Activated T-helper 1 cell treated with anti-CD3 and anti-CD28 coated beads, Interleukin-12 subunit alpha, Interleukin-12 subunit beta, Interleukin-2, Interleukin-4 antibody, amounts not matched to agents 30 ng/mL and 10 ng/mL and 1 ng/mL, durations not matched to agents 14 hours and 24 hours and 36 hours (primary cell): ENCODE measurements at places on chromosomes 3 and 15.
A peak's percentile ranks its signal among the peaks of the same experiment; 100 is the strongest.

GRCh38 chr3:196193133-196193735 is 18.0 kb downstream of the ZDHHC19 start:
- peaks cover 2% of the 10 kb centered on the region for H3K27me3 ChIP-seq
- no peak overlapping the region for H3K4me3 ChIP-seq
- no peak for DNase-seq
- H3K27ac ChIP-seq = peak overlapping the region; percentile 98
- H3K36me3 ChIP-seq = peaks cover 1% of the 10 kb centered on the region

- no peak for DNase-seq
- H3K36me3 ChIP-seq = no peaks in the 10 kb centered on the region
- no peaks in the 10 kb centered on the region for H3K4me1 ChIP-seq
- H3K4me3 ChIP-seq = no peak overlapping the region
- H3K27me3 ChIP-seq = no peaks in the 10 kb centered on the region
- H3K27ac ChIP-seq = no peak overlapping the region
Measured at GRCh38 chr3:25262322-25262721, 165.7 kb upstream of the RARB start.

- no peaks in the 10 kb centered on the region for H3K4me1 ChIP-seq
- no peaks in the 10 kb centered on the region for H3K36me3 ChIP-seq
- H3K4me3 ChIP-seq = no peak overlapping the region
- no peaks in the 10 kb centered on the region for H3K27me3 ChIP-seq
- no peak overlapping the region for H3K27ac ChIP-seq
Measured at GRCh38 chr3:148532326-148532725, 165.4 kb upstream of the AGTR1 start.

DNA sequence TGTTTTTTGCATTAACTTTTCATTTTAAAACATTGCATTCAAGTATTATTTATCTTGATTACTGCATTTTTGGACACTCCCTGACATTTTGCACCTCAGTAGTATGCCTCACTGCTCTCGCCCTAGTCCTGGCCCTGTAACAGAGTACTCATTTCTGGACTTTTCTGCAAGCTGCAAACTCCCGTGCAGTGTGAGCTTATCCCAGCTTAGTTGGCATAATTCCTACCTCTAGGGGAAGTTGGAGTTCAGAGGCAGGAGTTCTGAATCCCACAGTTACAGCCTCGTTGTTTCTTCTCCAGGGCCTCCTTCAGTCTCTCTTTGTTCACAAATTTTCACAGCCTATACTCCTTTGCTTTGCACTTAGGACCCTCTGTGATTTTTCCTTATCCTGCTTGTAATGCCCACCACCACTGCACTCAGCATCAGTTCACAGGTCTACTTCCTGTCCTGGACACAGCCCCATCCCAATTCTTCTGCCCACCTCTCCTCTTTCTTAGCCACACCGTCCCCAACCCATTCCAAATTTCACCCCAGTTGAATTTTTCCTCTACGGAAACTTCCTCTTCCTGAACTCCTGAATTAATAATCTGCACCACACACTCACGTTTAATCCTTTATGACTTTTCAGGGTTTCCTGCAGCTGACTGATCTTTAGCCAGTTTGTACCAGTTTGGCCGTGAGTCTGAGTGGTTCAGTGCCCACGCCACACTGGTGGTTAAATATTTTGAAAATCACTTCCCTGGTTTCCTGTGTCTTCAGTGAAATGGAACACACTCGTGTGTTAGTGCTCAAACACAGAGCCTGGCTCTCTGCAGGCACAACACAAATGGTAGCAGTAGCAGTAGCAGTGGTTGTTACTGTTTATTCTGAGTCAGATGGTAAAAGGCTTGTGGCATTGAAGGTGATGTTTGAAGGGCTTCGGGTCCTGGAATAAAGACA is 6.3 kb upstream of the CTSH start:
- no peak overlapping the region for H3K4me3 ChIP-seq
- H3K27ac ChIP-seq = no peak overlapping the region
- H3K36me3 ChIP-seq = no peaks in the 10 kb centered on the region
- DNase-seq = no peak
